ENCODE measurements at places on chromosomes 2 and 18. TPM values are rescaled to one million over a fixed set of nuclear protein-coding genes. Genes with fewer than 3 reads are reported as not detected.

TNFRSF11A gene
- total RNA-seq = 2.5 TPM

ZSWIM2 gene
- total RNA-seq = not detected

CYP1B1 gene
- 0.50 TPM for total RNA-seq

RASGRP3 gene
- total RNA-seq = 0.45 TPM

MRPL33 gene
- total RNA-seq = 186 TPM

CFAP221 gene
- not detected for total RNA-seq

CABYR gene
- total RNA-seq = 4.1 TPM

IAH1 gene
- total RNA-seq = 33.2 TPM

GCG gene
- not detected for total RNA-seq

IL36G gene
- total RNA-seq = not detected

SERPINB11 gene
- total RNA-seq = not detected

TTR gene
- total RNA-seq = not detected

CYS1 gene
- 1.7 TPM for total RNA-seq

SDC1 gene
- 31.4 TPM for total RNA-seq

ZNF532 gene
- total RNA-seq = 29.3 TPM

TTC31 gene
- 57.6 TPM for total RNA-seq

TDRD15 gene
- not detected for total RNA-seq

RFTN2 gene
- 2.3 TPM for total RNA-seq

ANKRD62 gene
- total RNA-seq = not detected

TMEM247 gene
- total RNA-seq = not detected

NOSTRIN gene
- 0.50 TPM for total RNA-seq

FKBP1B gene
- total RNA-seq = 6.5 TPM

WDR7 gene
- total RNA-seq = 4.7 TPM

PLGLB2 gene
- total RNA-seq = 0.30 TPM

HOXD11 gene
- not detected for total RNA-seq

IL36B gene
- total RNA-seq = not detected

EML4 gene
- 21.3 TPM for total RNA-seq

ZBTB7C gene
- total RNA-seq = not detected

MC5R gene
- total RNA-seq = 0.32 TPM

FAM228A gene
- total RNA-seq = not detected

EN1 gene
- total RNA-seq = 2.2 TPM

NPC1 gene
- 27.1 TPM for total RNA-seq

FEV gene
- total RNA-seq = not detected
